ENCODE measurements at places on chromosomes 5 and 9.

DNA sequence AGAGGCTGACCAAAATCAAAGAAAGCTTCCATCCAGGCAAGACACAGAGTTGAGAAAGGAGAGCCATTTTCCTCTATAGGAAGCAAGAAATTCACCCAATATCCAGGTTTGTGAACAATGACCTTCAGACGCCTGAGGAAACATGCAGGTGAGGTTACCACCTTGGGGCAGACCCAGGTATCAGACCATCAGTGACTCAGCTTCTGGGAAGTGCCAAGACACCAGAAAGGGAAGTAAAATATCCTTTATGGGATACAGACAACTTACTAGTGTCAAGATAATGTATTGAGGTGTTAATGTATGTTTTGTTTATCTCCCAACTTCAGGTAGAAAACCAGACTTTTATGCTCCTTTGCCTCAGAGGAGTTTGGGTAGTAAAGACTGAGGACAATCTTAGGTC lies 2.2 kb upstream of the DTWD2 start:
- DNase-seq: no peak

- DNase-seq: no peak
Observed at GRCh38 chr5:69242215-69242927, 7.7 kb downstream of the CDK7 start.

GRCh38 chr9:134662143-134662876 lies 20.7 kb downstream of the COL5A1 start:
- no peak for DNase-seq

DNA sequence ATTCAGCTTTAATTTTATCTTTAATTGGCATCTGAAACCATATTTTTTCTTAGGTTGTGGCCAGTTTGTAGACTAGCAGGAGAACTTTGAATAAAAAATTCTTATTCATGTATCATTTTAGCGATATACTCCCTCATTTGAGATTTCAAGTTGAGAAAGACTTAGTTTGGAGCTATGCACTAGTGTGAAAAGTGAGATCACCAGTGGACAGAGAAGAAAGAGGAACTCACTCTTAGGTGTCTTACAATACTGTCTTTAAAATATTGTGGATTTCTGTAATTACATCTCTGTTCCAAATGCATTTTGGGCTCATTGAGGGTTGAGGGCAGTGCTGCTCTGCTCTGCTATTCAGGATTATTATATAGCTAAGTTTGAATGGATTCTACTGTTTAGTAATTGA lies 54.7 kb downstream of the NAA35 start:
- no peak for DNase-seq

- no peak for DNase-seq
Observed at GRCh38 chr9:14530841-14531240, 162.4 kb downstream of the ZDHHC21 start.

DNA sequence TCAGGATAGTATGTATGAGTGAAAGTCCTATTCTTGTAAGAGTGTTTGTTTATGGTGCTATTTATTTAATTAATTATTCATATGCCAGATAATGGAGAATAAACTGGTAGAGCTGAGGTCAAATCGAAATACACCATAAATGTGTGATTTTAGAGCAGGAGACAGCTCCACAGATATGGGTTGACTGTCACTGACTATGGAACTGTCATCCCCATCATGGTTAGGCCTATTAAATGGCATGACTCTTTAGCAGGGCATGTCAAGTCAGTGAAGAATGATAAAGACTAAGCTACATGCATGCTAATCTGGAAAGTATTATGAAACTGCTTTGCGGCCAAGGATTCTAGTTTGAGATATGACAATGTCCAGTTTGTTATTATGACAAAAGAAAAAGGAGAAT lies 658.6 kb downstream of the ISL1 start:
- DNase-seq: no peak

DNA sequence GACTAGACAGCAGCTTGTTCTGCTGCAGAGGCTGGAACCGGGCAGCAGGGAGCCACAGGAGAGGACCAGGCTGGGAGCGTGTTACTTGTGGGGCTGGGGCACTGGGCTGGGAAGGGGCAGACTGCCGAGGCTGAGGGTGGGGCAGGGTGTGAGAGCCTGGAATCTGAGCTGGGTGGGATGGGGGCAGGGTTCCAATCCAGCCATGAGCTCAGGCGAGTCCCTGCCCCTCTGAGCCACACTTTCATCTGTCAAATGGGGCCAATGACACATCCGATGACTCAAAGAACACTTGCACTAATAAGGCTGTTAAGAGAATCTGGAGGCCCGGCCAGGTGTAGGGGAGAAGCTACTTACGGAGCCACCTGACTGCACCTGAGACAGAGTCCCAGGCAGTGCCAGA lies 18.7 kb upstream of the WDR38 start:
- DNase-seq: no peak

DNA sequence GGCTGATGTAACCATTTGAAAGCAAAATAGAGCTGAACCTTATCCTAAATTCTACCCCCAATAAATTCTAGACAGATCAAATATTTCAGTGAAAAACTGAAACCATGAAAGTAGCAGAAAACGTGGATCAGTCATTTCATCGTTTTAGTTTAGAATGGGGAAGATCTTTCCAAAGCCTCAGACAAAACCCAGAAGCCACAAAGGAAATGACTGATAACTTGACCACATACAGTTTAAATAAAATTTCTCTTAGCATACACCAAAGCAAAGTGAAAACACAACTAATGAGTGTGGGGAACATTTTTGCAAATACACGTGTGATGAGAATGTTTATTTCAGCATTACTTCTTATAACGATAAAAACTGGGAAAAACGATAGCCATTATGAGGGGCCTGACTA lies 284.8 kb downstream of the ADGRV1 start:
- DNase-seq: no peak

DNA sequence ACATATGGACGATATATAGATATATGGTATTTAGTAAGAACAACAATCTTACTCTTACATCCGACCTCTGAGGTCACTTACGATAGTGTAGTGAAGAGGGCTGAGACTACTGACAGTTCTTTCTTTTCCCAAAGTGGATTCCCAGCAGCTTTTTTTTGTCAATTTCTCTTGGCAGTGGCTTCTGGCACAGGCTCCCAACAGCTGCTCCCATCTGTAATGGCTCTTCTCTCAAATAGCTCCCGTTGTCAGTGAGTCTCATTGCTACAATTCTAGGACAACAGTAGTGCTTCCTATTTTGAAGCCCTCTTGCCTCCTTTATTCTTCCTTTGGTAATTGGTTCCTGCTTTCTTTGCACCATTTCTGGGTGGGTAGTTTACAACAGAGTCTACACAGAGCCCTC lies 68.4 kb downstream of the SLC25A46 start:
- no peak for DNase-seq

DNA sequence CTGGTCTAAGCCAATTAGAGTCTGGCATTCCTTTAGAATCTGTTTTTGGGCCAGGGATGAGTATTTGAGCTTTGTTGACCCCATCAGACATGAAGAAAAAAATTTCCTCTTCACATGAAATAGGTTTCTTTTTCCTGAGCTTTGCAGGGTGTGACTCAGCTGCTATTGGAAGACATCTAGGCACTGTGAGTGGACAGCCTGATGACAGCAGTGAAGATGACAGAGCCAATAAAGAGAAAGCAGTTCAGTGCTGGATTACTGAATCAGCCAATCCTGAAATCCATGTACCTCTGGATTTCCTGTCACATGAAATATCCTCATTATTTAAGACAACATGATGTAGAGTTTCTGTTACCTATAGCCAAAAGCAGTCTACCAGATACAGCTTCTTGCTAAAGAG lies 51.3 kb upstream of the GRIA1 start:
- no peak for DNase-seq

GRCh38 chr9:84435902-84436301 lies 95.3 kb upstream of the SLC28A3 start:
- no peak for DNase-seq

- no peak for DNase-seq
Observed at GRCh38 chr9:38281196-38281595, 111.3 kb upstream of the ALDH1B1 start.

GRCh38 chr9:129383561-129384490 lies 205.8 kb upstream of the IER5L start:
- DNase-seq: peak; percentile 48

All from stimulated activated CD8-positive, alpha-beta memory T cell treated with anti-CD3 and anti-CD28 coated beads, Interleukin-2, amount 100 ng/mL, for 1 hour (primary cell).